ENCODE measurements at places on chromosomes 6 and 20. TPM values are rescaled to one million over a fixed set of nuclear protein-coding genes. Genes with fewer than 3 reads are reported as not detected.
A peak's percentile ranks its signal among the peaks of the same experiment; 100 is the strongest.

DNA sequence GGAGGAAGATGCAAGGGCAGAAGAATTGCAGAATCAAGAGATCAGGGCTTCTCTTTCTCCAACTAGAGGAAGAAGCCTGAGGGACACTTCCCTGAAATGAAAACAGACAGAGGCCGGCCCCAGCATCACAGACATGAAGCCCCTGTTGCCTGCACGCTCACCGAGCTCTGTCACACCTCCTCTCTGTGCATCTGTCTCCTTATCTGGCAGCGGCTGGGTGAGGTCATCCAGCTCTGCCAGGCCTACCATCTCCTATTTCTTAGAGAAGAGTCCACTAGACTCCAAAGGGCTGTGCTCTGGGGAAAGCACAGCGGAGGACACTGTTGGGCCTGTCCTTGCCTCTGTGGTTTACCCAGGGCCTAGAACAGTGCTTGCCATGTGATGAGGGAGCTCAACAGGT lies 71.9 kb upstream of the MLN start:
- no peak for DNase-seq

GRCh38 chr20:19911810-19912382 lies 105.3 kb upstream of the NAA20 start:
- no peak for DNase-seq

DNA sequence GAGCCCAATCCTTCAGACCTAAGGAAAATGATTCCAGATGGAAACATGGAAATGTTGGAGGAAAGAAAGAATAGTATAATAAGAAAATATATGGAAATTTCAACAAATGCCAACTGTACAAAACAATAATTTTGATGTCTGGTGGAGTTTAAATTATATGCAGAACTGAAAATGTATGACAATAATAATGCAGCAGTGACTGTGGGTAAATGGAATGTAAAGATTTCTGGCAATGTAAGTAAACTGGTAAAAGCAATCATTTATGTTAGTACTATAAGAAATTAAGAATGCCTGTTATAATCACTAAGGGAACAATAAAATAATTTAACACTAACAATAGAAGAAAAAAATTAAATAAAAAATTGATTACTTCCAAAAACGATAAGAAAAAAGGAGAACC lies 89.0 kb downstream of the EDN1 start:
- DNase-seq = no peak

- DNase-seq = no peak
Observed at GRCh38 chr20:53510704-53511103, 82.9 kb downstream of the ZNF217 start.

DNA sequence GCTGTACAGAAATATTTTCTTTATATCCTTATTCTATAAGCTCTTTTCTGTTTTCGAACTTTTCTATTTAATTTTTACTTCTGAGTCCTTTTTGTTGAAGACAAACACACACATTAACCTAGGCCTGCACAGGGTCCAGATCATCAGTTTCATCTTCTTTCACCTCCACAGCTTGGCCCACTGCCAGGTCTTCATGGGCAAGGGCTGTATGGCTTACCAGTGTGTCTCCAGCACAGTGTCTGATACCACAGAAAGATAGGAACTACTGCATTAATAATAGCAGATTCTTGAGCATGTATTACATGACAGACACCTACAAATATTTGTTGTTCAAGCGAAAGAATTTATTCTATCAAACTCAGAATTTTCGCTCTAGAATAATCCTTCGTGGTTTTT lies 24.4 kb downstream of the QKI start:
- peak; percentile 34 for DNase-seq

DNA sequence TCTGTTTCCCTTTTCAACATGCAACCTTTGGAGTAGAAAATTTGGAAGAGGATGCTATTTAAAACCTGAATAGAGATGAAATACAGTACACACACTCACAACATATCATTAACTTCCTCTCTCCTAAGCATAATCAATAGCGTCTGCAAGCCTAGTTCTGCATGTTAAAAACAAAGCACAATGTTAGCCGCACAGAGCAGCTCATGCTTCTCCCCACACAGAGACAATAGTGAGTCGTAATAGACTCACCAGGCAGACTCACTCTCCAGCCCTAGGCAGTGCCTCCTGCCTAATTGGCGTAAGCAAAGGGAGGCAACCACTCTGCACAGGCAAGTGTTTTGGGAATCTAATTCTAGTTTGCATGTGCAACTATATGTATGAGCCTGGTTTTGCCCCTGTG lies 45.8 kb upstream of the ARID1B start:
- no peak for DNase-seq

DNA sequence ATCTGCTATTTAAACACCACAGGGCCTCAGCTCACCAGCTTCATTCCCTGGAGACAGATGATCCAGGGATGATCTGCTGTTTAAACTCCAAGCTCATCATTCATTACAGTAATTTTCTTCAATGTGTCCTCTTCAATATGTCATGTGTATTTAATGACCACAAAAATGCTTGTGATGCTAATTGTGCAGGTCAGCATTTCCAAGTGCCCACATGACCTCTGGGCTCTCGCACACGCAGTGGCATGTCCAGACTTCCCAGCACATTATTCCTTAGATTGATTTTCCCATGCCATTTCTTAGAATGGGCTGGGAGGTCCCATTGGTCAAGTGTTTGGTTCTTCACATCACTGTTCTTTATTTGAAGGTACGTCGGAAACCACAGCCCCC lies 434.4 kb downstream of the HAO1 start:
- DNase-seq = no peak

DNA sequence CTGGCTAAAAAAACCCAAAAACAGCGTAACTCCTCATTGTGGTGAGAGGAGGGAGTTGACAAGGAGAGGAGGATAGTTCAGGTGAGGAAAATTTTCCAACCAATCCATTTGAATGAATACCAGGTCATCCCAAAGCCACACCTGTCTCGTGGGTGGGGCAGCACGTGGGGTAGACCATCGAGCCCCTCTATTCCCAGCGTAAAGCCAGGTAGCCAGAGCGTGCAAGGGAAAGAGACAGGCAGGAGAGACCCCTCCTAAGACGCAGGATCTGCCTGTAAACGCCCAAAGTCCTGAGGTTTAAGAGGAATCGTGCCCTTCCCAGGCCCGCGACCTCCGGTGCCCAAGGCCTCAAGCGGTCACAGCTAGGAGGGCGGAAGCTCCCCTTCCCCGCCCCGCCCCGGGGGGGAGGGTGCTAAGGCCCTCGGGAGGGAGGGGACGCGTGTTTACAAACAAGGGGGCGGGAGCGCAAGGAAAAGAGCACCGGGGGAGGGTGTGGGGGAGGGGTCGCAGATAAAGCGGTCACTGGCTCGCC lies 712 bp downstream of the RXRB start:
- peak; percentile 85 for DNase-seq

DNA sequence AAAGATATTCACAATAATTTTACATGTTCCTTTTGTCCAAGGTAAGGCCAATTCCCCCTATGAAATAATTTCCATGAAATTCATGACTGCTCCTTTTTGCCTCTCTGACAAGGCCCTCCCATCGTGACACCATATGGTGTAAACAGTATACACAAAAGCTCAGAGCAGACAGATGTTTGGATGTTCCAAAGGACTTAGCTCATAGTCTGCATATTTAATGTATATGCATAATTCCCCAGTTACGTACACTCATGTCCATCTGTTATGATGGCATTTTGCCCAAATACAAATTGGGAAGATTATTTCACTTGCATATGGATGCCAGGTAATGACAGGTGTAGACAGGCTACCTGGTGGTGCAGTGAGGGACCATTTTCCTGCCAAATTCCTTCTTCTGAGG lies 376.5 kb downstream of the KHDRBS2 start:
- DNase-seq = no peak

GRCh38 chr6:167588181-167588919 lies 238.4 kb upstream of the AFDN start:
- DNase-seq = no peak

DNA sequence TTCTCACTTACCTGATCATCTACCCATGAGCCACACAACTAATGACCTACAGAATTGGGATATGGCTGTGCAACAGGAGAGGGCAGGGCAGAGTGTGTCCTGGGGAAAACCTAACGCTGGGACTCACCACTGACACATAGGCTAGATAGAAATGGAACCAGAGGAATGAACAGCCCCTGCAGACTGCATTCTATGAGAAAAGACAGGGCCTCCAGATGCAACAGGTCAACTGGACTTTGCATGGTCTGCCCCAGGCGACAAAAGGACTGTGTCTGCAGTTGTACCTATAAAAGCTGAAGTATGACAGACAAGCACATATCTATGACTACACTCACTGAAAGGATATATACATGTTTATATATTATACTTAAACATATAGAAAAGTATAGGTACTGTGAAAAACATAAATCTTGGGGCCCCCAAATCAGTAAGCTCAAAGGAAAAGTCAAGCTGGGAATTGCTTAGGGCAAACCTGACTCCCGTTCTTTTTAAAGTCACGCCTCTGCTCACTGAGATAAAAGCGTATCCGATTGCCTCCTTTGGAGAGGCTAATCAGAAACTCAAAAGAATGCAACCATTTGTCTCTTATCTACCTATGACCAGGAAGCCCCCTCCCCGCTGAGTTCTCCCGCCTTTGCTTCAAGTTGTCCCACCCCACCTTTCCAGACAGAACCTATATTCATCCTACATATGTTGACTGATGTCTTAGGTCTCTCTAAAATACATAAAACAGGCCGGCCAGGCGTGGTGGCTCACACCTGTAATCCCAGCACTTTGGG lies 68.5 kb downstream of the EPB41L2 start:
- DNase-seq = no peak

DNA sequence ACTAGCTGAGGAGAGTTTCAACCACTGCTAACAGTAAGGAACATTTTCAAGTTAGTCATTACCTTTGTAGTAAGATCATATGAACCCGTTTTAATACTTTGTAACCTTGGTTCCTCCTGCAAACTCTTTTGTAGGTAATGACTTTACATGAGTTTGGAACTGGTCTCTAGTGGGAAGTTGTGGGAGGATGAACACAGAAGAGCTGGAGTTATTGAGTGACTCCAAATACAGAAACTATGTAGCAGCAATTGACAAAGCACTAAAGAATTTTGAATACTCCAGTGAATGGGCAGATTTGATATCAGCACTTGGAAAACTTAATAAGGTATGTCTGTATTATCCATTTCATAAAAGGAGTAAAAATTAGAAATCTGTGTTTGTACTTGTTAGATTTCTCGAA lies 29.3 kb downstream of the DOP1A start:
- DNase-seq = no peak

- DNase-seq = peak; percentile 40
Observed at GRCh38 chr6:13787137-13787536, 27.2 kb downstream of the MCUR1 start.

DNA sequence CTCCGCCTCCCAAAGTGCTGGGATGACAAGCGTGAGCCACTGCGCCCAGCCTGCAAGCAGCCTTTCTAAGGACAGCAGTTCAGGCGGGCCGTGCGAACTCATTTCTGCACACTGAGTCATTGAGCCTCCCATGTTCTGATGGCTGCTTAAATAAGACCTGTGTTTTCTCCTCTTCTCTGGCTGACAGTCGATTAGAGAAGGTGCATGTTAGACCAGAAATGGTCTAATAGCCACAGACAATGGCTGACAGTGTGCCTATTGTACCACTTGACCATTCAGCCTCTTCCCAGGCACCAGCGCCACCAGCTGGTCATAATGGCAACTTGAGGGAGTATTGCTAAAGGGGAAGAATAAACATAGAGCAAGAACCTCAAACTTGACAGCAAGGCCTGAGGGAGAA lies 6.2 kb downstream of the CST11 start:
- DNase-seq = peak; percentile 32

DNA sequence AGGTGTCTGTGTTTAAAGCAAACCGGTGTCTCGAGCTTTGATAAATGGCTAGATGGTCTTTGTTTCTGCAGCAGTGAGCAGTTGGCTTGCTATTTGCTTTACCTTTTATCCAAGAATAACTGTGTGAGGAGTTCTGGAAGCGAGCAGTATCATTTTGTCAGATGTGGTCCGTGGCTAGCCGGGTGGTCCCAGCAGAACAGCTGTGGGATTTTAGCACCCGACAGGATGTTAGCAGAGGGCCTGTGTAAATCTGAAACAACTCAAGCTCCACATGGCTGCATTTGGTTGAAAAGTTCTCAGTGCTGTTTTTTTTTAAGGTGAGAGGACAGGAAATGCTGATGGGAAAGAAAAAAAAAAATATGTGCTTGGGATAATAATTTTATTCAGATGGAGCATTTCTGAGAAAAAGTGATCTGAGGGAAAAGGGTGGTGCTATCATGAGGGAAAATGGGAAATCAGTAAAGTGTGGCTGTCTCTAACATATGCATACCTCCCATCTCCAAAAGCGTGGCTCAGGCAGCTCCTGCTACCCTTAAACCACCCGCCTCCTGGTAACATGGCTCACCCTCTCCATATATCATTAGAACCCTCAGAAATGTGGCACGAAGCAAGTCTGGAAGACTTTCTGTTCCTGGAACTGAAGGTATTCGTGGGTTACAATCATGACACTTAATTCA lies 215.4 kb downstream of the TSHZ2 start:
- no peak for DNase-seq

- peak; percentile 18 for DNase-seq
Observed at GRCh38 chr6:88165844-88166492, at the start of gene CNR1. Gene CNR1, minus strand, starts transcription at chr6:88166347. Its CDS starts 21,073 bp downstream, at chr6:88145274.

GRCh38 chr20:32971703-32972161 lies 32.5 kb downstream of the SUN5 start:
- peak; percentile 24 for DNase-seq

- DNase-seq = peak; percentile 68
Observed at GRCh38 chr20:2521369-2522305, 12.9 kb upstream of the ZNF343 start.

- DNase-seq = no peak
Observed at GRCh38 chr20:24762791-24763350, 186.2 kb upstream of the CST7 start.

GRCh38 chr6:30480536-30481156 lies 8.7 kb upstream of the HLA-E start:
- DNase-seq = peak; percentile 62

- no peak for DNase-seq
Observed at GRCh38 chr6:168941036-168941435, 312.6 kb downstream of the THBS2 start.

GRCh38 chr6:23454080-23454976 lies 671.7 kb upstream of the NRSN1 start:
- no peak for DNase-seq

- DNase-seq = no peak
Observed at GRCh38 chr6:144722154-144722737, 437.1 kb downstream of the UTRN start.

DNA sequence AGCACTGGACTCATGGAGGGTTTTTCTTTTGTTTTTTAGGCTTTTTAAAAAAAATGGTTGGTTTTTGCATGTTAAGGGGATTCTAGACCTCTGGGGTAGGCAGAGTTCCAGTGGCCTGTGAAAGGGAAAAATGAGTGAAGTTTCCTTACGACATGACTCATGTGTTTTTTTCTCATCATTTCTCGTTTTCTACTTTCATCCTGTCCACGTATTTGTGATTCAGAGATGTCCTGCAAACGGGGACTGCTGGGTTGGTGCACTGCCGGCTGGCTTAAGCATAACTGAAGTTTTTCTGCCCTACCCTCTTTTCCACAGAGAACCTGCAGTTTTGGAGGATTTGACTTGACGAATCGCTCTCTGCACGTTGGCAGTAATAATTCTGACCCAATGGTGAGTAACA lies 182.3 kb downstream of the SASH1 start:
- DNase-seq = peak; percentile 7

The PDYN gene
- total RNA-seq = not detected

The FOXF2 gene
- total RNA-seq = not detected

The KCNK16 gene
- total RNA-seq = not detected

The LAMA4 gene
- 0.14 TPM for total RNA-seq

The ILRUN gene
- total RNA-seq = 68.8 TPM

The ADGRF1 gene
- total RNA-seq = not detected

The CDKN1A gene
- 59.9 TPM for total RNA-seq

The MICA gene
- 9.5 TPM for total RNA-seq

The C20orf141 gene
- not detected for total RNA-seq

The GNMT gene
- total RNA-seq = 0.69 TPM

All from activated T-cell treated with anti-CD3 and anti-CD28 coated beads, Interleukin-2, amount 50 U/mL, for 72 hours (primary cell).